ENCODE measurements at places on chromosomes 11 and 22. TPM values are rescaled to one million over a fixed set of nuclear protein-coding genes. Genes with fewer than 3 reads are reported as not detected.

The MORC2 gene
- total RNA-seq: 18.0 TPM

The TBX1 gene
- total RNA-seq: 8.0 TPM

The PVALB gene
- not detected for total RNA-seq

DNA sequence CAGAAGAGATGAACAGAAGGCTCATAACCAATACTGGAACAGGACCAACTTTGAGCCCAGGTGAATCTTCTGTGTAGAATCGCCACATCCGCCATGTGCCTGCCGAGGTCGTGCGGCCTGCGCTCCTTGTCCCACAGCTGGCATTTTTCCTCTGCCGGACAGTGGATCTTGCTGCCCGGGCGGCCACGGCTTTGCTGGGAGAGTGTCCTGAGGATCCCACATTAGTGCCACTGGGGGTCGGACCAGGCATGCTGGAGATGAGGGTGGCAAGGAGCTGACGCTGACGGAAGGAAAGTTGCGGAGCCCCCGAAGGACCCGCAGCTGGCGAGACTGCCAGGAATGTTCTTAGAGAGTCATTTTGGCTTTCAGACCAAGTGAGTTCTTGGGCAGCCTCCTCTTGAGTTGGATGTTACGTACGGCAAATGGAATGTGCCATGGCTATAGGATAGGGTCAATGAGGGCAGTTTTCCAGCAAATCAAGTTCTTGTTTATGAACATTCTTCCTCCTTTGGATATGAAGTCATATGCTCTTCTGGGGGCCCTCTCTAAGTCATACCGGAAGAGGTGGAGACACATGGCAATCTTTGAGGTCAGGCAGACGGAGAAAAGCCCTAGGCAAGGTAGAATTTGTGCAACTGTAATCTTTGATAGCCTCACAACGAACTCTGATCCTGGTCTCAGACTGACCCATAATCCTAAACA, 57.4 kb upstream of the NUP160 start:
- DNase-seq: no peak

DNA sequence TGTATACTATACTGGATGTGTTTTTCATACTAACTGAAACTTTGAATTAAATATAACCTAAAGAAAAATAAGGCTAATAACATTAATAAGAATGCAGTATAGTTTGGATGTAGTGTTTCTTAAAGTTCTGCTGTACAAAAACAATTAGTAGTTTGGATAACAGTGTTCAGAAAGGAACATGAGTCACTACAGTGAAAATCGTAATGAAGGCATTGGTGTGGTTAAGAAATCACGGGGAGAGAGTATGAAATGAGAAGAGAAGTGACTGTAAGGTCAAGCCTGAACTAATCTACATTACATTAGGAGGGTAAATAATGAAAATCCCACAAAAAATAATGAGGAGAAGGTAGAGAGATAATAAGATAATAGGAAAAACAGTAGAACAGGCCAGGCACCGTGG, 726.6 kb upstream of the ARHGAP42 start:
- DNase-seq: no peak

- no peak for DNase-seq
These were observed 26.7 kb upstream of the ETS1 start for GRCh38 chr11:128614026-128614425.

DNA sequence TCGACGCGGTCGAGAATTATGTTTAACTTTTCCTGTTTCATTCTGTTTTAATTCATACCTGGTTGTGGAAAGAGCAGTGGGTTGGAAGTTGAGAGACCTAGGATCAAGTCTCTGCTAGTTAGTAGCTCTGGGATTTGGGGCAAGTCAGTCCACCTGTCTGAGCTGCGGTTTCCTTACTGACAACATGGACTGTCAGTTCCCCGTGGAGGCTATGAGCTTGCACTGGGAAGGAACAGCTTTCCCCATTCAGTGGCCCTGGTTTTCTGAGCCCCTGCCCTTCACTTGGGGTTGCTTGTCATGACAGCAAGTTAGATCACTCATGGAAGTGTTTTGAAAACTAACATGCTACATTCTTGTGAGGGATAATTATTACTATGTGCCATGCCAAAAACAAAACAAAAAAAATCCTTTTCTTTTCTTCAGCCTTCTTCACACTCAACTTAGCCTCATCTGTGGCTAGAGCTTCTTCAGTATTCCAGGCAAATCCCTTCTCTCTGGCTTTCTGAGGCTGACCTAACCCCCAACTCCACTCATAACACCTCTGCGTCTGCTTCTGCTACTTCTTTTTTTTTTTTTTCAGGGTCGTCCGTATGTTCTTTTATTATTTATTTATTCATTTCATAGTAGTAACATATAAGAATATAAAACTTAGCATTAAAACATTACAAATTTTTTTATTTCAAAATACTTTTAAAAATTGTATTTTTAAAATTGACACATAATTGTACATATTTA, 43.0 kb upstream of the ZBED5 start:
- DNase-seq: no peak
